Activated CD8-positive, alpha-beta memory T cell treated with anti-CD3 and anti-CD28 coated beads, Interleukin-2, amount 50 U/mL, for 48 hours (primary cell): ENCODE measurements at places on chromosomes 5 and 9.

- no peak for DNase-seq
Observed at GRCh38 chr9:84852617-84853301, 183.2 kb downstream of the NTRK2 start.

- no peak for DNase-seq
Observed at GRCh38 chr9:125608489-125609224, 98.4 kb downstream of the MAPKAP1 start.

GRCh38 chr9:76999261-76999660, 20.2 kb upstream of the FOXB2 start:
- no peak for DNase-seq

DNA sequence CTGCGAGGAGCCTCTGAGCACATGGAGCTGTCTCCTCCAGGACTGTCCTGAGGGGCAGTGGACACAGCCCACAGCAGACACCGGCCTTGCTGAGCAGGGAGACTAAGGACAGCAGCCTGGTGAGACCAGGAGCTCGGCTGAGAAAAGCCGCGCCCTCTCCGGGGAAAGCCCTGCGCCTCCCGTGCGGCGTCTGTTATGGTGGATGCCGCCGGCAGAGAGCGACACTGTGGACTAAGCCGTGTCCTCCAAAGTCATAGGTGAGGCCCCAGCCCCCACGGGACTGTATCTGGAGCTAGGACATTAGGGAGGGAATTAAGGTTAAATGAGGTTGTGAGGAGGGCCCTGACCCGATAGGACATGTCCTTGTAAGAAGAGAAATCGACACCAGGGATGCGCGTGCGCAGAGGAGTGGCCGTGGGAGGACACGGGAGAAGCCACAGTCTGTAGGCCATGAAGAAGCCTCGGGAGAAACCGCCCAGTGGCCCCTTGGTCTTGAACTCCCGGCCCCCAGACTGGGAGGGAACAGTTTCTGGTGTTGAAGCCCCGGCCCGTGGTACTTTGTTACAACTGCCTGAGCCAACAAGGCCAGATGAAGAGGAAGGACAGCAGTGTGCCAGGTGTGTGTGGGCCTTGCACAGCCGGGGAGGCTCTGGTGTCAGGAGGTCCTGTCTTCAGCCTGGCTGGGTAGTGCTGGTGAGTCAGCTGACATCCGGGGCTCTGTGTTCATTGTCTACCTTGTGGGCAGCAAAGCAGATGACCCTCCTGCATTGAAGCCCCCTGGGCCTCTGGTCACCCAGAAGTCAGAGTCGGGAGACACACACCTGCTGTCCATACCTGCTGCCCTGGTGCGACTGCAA, 22.1 kb downstream of the MRPL36 start:
- DNase-seq: no peak

GRCh38 chr9:123562844-123563346, 206.9 kb downstream of the CRB2 start:
- no peak for DNase-seq

DNA sequence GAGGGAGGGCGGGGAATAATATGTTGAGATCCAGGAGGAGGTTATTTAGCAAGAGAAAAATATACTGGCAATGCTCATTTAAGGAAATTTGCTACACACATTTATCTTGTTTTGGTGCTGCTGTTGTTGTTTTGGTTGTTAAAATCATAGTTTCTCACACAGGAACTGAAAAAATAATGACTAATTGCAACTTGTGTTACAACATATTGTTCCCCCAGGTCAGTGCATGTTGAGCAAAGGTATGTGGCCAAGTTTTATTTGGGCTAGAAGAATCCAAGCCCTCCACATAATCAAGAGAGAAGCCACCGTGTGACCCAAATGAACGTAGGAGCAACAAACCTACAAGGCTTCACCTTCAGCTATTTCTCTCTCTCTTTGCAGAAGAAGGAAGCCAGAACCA, 220.3 kb upstream of the DAPK1 start:
- no peak for DNase-seq

DNA sequence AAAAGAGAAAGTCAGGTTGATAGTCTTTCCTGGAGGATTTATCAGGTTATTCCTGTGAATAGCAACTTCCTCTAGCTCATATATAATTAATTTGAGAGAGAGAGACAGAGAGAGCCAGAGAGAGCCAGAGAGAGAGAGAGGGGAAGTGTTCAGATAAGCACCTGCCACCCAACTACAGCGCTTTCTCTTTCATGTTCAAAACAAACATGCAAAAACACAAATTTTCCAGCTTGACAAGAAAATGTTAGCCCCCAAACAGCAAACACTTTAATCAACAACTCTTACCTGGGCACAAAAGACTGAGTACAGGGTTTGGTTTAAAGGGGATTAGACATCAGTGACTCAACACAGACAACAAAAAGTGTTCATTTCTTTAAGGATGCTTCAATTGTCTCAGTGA, 61.7 kb upstream of the PLPP6 start:
- DNase-seq: no peak

- no peak for DNase-seq
Observed at GRCh38 chr5:16659536-16659935, 42.7 kb upstream of the RETREG1 start.

DNA sequence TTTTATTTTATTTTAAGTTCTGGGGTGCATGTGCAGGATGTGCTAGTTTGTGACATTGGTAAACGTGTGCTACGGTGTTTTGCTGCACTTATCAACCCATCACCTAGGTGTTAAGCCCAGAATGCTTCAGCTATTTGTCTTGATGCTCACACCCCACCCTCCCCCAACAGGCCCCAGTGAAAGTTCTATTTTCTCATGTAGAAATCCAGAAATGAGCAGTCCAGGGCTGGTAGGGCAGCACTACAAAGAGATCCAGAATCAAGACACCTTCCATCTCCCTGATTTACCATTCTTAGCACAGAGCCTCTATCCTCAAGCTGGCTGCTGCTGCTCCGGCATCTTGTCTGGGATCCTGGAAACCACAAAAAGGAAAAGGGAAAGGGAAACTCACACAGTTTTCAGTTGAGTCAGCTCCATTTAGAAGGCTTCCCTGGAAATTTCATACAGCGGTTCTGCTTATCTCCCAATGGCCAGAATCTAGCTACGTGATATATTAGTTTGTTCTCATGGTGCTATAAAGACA, 85.4 kb upstream of the SMARCA2 start:
- no peak for DNase-seq

DNA sequence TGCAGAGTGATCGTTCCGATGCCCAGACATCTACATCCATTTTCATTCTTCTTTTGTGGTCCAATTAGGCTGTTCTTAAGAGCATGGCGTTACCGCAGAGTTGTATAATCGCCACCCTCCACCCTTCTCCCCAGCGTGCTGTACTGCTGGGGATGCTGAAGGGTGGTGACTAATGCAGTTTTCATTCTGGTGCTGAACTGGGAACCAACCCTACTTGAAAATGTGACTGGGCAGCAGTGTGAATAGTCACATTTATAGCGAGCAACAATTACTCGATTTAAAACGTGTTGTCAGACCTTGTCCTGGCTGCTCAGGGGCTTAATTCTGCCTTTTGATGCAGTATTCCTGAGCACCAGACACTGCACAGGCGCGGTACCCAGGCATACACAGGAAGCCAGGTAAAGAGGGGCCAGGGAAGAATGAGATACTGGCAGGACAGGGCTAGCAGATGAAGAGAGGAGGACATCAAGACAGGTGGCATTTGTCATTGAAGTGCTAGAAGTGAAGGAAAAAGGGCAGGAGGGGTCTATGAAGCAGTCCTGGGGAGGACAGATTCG, 719 bp upstream of the ISCA1 start:
- DNase-seq: peak; percentile 61

GRCh38 chr9:107883496-107884124, 394.0 kb upstream of the KLF4 start:
- DNase-seq: no peak

DNA sequence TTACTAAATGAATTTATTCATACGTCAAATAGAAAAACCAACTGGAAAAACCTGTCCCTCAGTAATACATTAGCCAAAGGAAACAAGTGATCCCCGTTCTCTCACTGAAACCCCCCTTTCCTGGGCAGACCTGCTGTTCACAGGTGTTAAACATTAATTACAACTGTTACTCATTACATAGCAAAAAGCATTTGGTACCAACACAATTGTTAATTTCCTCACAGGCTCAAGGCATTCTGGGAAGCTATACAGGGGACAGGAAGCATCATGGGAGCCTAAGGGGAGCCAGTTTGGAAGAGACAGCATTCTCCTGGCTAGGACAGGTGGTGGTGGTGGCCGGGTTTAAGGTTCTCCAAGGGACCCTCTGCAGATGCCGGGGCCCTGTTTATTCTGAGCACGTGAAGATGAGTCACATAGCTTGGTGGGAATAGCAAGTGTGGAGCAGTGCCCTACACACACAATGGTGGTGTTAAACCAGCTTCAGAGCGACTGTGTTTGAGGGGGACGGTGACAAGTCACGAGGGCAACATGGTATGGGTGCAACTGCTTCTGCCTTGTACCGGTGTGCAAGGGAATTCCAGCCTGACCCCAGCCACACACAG, 62.6 kb upstream of the SLC25A51 start:
- DNase-seq: no peak

DNA sequence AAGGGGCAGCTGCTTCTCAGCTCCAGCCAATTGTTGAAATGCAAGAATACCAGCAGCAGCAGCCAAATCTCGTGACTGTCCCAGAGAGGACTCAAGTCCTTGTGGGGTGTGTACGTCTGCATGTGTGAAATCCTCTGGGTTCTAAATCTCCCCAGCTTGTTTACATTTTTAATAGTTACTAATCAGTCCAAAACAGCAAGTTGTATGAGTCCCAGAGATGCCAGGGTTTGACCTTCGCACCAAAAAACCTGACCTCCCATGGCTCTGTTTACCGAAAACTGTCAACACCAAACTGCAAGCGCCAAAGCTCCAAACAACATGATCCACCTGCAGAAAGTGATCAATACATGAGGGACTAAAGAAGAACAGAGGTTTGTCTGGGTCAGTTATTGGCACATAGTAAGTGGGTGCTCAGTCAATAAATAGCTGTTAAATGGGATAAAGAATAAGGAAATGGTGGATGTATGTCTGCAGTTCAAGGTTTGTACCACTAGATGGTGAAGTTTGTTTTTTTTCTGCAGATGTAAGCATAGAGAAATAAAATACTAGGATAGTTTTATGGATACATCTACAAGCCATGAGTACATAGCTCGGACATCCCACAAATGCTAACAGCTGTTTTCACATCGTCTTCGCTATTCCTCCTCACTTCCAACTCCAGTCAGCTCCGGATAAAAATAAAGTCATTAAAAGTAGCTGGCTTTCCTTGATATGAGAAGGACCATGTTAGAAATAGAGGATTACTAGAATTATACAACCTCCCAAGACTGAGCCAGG, 85.3 kb upstream of the ADRB2 start:
- DNase-seq: no peak

GRCh38 chr5:132839426-132840301, 9.2 kb upstream of the SHROOM1 start:
- DNase-seq: no peak

- peak; percentile 84 for DNase-seq
Observed at GRCh38 chr5:174793684-174794328, 69.4 kb downstream of the MSX2 start.

DNA sequence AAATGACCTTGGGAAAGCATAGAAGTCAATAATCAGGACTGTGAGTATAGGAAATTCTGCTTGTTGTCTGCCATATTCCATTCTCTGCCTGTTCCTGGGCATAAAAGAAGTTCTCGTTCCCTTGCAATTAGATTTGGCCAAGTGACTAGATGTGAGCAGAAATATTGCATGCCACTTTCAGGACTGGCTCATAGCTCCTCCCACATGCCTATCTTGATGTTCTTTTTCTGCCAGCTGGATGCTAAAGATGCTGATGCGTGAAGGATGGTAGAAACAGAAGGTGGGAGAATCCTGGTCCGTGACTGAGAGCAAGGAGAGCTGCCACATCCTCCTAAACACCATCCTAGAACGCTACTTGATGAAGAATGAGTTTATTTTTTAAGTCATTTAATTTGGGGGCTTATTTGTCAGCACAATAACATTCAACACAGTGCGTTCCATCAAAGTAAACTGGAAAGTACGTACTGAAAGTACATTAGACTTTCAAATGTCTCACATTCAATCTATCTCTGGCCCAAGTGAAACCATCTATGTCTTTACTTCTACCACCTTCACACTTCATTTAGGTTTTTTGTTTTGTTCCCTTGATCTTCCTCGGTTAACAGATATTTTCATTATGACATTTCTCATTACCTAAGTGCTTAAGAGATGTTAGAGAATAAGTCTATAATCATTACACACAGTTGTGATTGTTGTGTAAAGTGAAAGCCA, 648.5 kb downstream of the RAB3C start:
- DNase-seq: no peak

GRCh38 chr9:121294866-121295661, 27.1 kb downstream of the GSN start:
- DNase-seq: no peak

GRCh38 chr5:154421868-154422267, 23.9 kb upstream of the SAP30L start:
- no peak for DNase-seq

DNA sequence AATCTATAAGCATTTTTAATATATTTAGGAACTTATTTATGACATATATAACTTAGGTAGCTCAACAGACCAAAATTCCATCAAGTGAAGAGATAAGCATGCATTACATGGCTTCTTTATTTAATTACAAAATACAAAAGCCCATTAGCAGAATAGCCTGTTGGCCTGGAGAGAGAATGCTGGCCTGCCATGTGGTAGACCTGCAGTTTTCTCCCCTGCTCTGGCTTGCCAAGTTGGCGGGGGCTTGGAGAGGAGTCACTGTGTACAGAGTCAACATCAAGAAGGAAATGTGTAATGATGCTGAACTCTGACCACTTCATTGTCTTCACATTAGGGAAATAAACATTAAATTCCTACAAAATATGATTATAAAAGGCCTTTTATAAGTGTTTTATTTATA, 69.8 kb upstream of the CNTLN start:
- no peak for DNase-seq

GRCh38 chr5:107387526-107388140, 283.1 kb downstream of the EFNA5 start:
- no peak for DNase-seq

DNA sequence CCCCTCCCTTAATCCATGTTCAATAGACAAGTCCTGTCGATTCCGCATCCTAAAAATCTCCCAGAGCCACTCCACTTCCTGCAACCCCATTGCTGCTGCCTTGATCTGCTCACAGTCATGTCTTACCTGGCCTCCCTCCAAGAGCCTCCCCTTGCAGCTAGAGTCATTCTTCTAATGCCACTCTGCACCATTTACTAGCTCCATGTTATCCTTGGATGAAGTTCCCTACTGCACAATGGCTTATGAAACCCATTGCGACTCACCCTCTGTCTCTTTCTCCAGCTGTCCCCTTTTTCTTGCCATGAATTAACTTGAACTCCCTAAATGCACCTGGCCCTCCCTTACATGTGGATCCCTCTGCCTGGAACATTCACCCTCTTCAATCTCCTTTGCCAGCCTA, 39.5 kb downstream of the MEGF10 start:
- no peak for DNase-seq

DNA sequence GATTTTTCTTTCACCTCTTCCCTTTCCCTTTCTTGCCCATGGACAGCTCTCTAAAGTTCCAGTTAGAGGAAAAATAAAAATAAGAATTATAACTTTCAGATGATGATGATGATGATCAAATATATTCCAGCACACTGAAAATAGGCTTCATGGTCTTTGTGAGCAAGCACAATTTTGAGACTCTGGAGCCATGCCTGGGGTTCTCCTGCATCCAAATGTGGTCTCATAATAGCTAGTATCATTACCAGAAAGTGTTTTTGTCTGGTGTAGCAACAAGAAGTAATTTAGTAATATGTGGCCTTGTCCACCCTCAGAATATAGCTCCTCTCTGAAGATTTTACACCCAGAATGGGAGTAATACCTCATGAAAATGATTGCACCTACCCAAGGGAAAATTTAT, 150.4 kb downstream of the SNCAIP start:
- no peak for DNase-seq

- DNase-seq: no peak
Observed at GRCh38 chr9:137268538-137269201, 8.9 kb upstream of the TOR4A start.
